AG04450 (cell line): ENCODE measurements at places on chromosomes 13 and 19.

GRCh38 chr19:55621673-55622231 lies 2.6 kb downstream of the ZNF784 start:
- no peak for DNase-seq

- DNase-seq: no peak
Measured at GRCh38 chr13:36530050-36530789, 97.9 kb downstream of the CCNA1 start.

- no peak for DNase-seq
Measured at GRCh38 chr19:37914908-37915307, 7.9 kb downstream of the SIPA1L3 start.

DNA sequence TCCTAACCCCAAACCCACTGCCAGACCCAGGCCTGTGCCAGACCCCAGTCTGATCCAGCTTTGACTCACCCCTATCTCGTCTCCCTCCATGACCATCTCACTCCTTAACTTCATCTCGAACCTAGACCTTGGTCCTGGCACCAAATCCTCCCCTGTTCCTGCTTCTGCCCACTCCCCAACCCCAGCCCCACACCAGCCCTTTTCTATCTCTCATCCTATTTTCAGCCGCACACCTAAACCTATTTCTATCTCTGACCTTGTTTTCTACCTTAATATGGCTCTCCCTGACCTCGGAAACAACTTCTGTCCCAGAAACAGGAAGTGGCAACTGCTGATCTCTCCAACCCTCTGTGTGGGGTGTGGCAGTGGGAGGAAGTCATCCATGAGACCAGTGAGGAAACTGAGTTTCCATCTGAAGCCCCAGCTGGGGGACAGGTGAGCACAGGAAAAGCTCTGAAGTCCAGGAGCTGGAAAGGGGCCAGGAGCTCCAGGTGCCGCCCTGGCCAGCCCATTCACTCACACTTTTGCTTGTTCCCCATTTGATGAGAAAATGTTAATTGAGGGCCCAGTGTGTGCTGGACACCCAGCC lies 13.7 kb downstream of the PTH2 start:
- DNase-seq: no peak

- DNase-seq: no peak
Measured at GRCh38 chr13:51330791-51331190, 8.7 kb upstream of the SERPINE3 start.

DNA sequence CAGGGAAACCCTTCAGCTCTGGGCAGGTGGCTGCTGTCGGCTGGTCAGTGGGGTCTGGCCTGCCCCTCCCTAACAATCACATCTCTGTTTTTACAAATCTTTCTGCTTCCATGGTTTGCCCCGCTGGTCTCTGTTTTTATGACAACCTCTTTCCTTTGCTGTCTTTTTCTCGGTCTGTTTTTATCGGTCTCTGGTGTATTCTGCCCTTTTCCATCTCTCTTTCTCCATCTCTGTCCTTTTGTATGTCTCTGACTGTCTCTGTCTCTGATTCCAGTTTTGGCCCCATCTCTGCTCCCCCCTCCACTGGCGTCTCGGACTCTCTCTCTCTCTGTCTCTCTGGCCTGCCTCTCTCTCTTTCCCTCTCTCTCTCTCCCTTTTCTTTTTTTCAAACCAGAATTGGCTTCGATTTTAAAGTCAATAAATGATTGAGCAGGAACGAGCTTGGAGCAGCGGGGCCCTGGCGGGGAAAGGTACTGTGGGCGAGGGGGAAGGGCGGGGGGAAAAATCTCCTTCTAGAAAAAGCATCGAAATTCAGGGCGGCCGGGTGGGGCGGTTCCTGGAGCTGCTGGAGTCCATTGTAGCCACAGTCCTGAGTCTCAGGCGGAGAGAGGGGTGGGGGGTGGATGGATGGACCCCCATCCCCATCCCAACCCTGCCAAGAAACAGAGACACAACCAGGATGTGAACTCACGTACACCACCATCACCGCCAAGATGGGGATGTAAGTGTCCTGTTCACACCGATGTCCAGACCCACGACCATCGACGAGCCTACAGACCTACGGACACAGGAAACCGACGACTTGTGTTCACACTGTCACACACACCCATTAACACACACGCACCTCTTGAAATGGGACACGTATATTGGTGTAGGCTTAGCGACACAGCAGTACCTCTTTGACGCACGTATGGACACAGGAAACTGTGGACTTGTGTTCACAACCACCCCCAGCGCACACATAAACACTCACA lies 3.0 kb downstream of the NFIX start:
- no peak for DNase-seq

GRCh38 chr13:91313103-91313502 lies 34.4 kb upstream of the MIR17HG start:
- DNase-seq: no peak
